Inflammatory macrophage (primary cell): ENCODE measurements at places on chromosomes 1 and 21.
A peak's percentile ranks its signal among the peaks of the same experiment; 100 is the strongest.

DNA sequence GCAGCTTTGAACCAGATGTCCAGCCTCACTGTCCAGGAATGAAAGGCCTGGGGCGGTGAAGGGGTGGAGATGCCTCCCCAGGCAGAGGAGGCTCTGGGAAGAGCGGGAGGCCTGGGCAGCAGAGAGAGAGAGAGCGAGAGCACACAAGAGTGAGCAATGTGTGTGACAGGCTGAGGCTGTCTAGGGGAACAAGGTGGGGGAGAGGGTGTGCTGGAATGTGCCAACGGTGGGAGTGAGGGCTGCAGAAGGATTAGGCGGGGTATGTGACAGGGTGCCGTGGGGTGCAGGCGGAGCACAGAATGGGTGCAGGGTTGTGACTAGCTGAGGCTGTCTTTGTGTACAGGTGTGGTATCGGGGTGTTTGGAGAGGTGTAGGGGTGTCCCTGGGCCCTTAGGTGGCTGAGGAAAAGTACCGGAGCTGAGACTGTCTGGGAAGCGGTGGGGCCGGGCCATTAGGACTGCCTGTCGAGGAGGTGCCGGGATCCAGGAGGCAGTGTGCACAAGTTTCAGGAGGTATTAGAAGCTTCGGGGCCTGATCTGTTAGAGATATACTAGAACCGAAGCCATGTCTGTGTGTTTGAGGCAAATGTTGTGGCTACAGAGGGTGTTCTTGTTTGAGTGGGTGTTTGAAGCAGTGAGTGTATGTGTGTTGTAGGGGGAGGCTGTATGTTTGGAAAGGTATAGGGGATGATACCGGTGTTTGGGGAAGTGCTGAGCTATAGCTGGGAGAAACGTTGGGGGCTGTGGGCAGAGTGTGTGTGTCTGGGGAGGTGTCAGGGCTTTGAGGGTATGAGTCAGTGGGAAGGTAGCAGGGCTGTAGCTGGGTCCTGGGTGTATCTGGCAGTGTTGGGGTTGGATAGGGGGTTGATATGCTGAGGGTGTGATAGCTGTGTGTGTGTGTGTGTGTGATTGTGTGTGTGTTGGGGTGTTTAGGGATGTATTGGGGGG is 9.1 kb downstream of the AHDC1 start:
- DNase-seq = no peak

DNA sequence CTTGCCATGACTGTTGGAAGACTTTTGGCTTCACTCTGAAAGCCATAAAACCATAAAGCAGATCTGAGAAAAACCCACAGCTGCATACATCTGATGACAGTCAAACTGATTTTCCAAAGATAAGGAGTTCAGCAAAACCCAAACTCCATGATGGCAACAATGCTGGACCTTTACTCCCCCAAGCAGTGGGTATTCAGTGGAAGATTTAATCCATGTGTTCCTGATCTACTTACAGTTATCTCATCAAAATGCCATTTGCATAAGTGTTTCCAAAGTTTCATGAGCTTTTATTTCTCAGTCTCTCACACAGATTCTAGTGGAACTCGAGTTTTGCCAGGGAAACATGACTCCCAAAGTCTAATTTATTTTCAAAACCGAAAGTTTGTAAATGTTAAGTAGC is 184.9 kb downstream of the ZC3H11B start:
- no peak for DNase-seq

DNA sequence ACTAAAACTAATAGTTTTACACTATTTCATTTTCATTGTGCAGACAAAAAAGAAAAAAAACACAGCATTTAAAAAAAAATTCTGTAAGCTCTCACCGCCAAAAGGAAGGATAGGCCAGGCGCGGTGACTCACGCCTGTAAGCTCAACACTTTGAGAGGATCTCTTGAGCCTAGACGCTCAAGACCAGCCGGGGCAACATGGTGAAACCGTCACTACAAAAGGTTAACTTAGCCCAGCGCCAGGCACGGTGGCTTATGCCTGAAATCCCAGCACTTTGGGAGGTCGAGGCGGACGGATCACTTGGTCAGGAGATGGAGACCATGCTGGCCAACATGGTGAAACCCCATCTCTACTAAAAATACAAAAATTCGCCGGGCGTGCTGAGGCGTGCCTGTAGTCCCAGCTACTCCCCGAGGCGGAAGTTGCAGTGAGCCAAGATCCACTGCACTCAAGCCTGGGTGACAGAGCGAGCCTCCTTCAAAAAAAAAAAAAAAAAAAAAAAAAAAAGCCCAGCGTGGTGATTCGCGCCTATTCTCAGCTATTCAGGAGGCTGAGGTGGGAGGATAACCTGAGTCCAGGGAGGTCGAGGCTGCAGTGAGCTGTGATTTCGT is 14.3 kb upstream of the SPEN start:
- peak; percentile 59 for DNase-seq

- peak; percentile 8 for DNase-seq
These were observed 62.8 kb downstream of the MAGI3 start for GRCh38 chr1:113452921-113453770.

GRCh38 chr21:46118316-46119143 is 20.6 kb downstream of the COL6A2 start:
- DNase-seq = no peak

- DNase-seq = no peak
These were observed 42.6 kb downstream of the C1orf198 start for GRCh38 chr1:230825761-230826160.

DNA sequence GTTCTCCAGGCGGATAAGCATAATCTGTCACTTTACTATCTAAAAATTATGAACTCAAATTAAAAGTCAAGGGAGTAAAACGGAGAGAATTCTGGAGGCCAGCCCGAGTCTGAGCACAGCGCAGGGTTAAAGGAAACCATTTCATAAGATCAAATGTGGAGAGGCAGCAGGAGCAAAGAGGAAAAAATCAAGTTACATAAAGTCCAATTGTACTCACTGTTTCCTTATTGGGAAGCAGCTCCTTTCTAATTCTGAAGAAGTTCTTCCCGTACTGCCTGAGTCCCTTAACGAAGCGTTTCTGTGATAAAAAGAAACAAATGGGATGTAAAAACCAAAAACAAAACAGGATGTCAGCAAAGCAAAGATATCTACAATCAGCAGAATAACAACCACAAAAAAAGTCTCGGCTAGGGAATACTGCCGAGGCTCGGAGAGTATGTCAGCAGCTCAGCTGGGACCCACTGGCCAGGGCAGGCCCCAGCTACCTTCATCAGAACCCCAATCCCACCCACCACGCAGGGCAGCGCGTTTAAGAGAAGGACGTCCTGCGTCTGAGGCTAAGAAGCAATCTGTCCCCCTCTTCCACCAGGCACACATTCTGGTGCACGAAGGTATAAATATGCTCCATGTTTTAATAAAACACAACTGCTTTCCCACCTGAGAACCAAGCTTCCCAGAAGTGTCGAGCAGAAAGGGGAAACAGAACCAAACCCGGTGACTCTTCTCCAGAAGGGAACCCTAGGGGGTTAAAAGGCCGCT is 104.8 kb downstream of the SLC45A1 start:
- no peak for DNase-seq

- DNase-seq = no peak
These were observed 17.3 kb downstream of the PHGDH start for GRCh38 chr1:119729044-119729443.

GRCh38 chr1:182261655-182262054 is 129.9 kb downstream of the GLUL start:
- no peak for DNase-seq

GRCh38 chr1:29563571-29563970 is 327.2 kb downstream of the PTPRU start:
- no peak for DNase-seq

GRCh38 chr1:170765712-170766330 is 101.9 kb downstream of the PRRX1 start:
- DNase-seq = no peak

DNA sequence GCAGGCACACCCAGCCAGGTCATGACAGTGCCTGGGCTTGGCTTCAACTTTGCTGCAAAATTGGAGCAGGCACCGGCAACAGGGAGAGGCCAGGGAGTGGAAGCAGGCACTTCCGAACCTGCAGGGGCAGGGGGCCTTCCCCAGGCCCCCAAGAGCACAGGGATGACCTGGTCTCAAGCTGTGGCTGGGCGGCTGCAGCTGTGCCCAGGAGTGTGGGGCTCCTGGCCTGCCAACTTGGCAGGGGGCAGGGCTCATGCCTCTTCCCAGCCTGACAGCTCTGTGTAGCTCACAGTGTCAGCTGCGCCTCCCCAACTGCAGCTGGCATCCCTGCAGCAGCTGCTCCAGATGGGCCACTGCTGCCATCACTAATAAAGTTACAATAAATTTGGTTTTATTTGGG is 51.5 kb upstream of the SCYL3 start:
- DNase-seq = no peak

- no peak for DNase-seq
These were observed 39.1 kb upstream of the SLC19A1 start for GRCh38 chr21:45581322-45581712.
